ENCODE measurements at places on chromosomes 16 and 17.

- no peak for DNase-seq
Observed at GRCh38 chr16:3478242-3478925, 16.9 kb downstream of the C16orf90 start.

DNA sequence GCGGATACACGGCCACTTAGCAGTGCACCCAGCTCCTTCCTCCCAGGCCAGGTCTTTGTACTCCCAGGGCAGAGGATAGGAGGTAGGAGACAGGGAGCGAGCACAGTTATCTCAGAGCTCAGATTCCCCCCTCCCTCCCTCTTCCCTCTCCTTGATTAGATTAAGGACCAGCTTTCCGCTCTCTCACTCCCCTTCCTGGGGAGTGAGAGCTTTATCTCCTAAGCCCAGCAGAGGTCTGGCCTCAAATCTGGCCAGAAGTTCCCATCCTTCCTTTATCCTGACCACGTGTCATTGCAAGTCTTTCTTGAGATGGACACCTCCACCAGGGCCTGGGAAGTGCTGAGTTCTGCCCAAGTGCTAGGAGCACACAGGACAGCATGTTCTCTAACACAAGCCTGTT, 5.1 kb downstream of the ARL4D start:
- DNase-seq, result no peak

GRCh38 chr17:35238821-35239220, 4.1 kb upstream of the SLFN5 start:
- DNase-seq, result no peak

- no peak for DNase-seq
Observed at GRCh38 chr16:12170103-12171040, 193.8 kb downstream of the SNX29 start.

GRCh38 chr16:7161891-7162290, 170.8 kb upstream of the RBFOX1 start:
- no peak for DNase-seq

GRCh38 chr17:14331225-14331981, 30.5 kb downstream of the HS3ST3B1 start:
- DNase-seq, result no peak

DNA sequence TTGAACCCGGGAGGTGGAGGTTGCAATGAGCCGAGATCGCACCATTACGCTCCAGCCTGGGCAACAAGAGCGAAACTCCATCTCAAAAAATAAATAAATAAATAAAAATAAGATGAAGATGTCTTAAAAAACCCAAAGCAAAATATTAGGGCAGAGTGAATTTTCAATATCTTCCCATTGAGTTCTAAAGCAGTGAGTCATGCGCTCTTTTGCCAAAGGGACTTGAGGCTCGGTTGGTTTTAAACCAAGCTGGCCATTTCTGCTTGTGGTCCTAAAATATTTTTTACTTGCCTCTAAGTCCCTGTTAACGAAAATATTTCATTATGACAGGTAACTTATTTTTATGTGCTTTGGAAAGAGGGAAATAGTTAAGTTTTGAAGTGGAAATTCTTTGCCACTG, 4.7 kb downstream of the PAFAH1B1 start:
- DNase-seq, result peak; percentile 70

- no peak for DNase-seq
Observed at GRCh38 chr16:77548151-77548550, 113.3 kb upstream of the ADAMTS18 start.

GRCh38 chr17:41873559-41874292, 8.5 kb upstream of the KLHL11 start:
- DNase-seq, result no peak

GRCh38 chr16:22360963-22361659, 13.3 kb downstream of the CDR2 start:
- no peak for DNase-seq

DNA sequence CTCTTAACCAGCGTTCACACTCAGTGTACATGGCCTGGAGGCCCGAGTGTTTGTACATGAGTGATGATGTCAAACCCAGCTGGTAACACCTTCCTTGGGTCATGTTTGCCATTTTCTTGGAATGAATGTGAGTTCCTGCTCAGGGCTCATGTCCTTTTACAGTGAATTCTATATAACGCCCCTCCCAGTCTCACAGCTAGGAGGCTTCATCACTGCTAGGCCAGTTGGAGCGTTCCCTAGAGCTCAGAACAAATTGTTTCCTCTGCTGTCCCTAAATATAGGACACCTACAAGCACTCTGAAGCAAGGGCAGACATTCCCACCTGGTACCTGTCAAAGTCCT, 5.5 kb downstream of the TIMM22 start:
- peak; percentile 67 for DNase-seq

DNA sequence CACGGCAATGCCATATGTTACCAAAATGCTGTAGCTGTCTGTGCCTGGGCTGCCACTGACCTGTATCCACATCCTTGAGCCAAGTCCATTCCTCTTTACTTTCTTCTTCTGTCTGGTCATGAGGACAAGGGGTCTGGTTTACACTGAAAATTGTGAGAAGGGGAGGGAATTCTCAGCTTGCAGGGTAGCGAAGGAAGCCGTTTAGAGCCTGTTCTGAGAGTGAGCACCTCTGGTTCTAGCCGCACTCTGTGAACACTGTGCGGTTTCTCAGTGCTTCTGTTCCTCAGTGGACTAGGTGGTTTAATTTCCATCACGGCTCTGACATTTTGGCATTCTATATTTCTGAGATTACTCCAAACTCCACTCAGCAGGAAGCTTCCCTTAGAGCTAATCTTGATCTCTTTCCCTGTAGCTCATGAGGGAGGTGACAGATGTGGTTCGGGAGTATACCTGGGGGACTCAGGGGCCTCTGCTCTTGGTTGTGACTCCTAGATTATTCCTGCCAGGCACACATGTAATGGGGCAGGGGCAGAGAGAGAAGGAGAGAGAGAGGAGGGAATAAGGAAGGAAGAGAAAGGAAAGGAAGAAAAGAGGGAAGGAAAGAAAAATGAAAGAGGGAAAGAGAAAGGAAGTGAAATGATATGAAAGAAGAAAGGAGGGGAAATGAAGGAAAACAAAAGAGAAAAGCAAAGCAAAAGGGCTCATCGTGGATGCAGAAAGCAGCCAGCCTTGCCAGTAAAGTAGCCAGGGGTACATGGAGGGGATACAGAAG, 14.2 kb upstream of the TBX21 start:
- DNase-seq, result no peak

DNA sequence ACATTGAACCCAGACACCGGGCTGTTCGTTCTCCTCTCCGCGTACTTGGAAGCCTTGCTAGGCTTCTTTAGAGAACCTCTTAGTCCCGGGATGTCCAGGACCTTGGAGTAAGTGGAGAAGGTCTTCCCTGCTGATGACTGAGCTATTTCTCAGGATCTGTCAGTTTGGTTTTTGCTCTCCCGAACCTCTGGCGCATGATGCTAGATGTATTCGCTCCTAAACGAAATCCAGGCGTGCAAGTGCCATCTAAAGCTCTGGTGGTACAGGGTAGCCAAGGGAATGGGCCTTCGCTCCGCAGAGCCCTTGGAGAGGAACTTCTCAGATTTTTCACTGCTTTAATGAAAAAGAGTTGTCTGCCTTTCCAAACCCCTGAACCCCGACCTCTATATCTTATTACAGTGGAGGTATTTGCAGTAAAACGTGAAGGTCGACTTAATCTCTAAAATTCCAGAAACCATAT, 547 bp downstream of the VMP1 start:
- no peak for DNase-seq

- DNase-seq, result no peak
Observed at GRCh38 chr16:86042996-86043725, 144.2 kb downstream of the IRF8 start.

DNA sequence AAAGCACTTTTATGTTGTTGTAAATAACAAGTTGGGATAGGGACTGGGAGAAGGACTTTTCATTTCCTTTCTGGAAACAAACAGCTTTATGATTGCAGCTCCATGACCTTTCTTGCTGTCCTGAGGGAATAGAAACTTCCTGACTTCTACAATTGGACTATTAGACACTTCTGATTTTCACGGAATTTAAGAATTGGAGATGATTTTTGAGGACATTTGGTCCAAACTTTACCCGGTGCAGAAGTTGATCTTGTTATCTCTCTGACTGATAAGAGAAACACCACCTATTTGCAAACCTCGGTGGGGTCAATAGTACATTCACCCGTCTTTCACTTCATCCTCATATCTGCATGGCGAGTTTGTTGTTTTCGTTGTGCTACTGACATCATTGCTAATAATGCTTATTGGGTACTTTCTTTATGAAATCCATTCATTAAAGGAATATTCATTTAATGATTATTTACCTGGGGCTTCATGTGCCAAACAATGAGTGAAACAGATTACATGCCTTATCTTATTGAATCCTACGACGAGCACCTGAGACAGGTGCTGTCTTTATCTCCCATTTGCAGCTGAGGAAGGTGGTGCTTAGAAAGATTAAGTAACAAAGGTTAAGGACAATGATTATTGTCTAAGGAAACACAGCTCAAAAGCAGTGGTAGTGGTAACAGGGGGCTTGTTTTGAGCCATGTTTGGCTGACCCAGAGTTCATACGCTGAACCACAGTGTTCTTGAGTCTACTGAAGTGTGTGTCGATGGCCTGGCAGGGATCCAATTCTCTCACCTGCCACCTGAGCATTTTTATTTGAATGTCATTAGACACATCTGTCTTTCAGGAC, 176.9 kb upstream of the FAM20A start:
- DNase-seq, result no peak

DNA sequence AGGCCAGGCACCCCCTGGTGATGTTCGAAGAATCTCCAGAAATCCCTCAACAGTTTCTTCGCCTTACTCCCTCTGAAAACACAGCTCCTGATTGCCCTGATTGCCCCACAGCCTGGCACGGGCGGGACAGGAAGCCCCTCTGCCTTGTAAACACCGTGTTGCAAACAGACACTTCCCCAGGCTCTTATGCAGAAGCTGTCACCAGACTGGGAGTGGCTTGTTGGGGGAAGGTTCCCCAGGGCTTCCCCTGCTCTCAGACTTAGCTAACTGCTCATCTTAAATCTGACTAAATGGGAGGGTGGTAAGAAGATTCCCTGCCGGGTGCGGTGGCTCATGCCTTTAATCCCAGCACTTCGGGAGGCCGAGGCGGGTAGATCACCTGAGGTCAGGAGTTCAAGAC, 11.2 kb downstream of the PIK3R5 start:
- no peak for DNase-seq

GRCh38 chr17:71516149-71516548, 604.7 kb upstream of the SOX9 start:
- DNase-seq, result no peak

- no peak for DNase-seq
Observed at GRCh38 chr17:81867991-81868673, 3.0 kb downstream of the ARHGDIA start.

GRCh38 chr16:50856991-50857390, 115.1 kb downstream of the CYLD start:
- DNase-seq, result no peak

DNA sequence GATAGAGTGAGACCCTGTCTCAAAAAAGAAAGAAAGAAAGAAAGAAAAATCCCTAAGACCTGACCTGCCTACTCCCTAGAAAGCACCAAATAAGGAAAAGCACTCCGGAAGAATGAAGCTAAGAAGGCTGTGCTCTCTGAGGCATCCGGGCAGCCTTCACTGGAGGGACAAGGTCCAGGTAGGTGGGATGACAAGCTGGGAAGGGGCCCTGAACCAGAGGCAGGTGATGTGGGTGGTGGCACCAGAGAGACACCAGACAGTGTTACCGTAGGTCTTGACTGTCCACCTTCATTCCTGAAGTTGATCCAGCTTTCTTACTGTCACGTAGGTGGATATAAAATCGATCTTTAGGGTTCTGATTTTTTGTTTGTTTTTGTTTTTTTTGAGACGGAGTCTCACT, 26.3 kb downstream of the SMTNL2 start:
- DNase-seq, result no peak

DNA sequence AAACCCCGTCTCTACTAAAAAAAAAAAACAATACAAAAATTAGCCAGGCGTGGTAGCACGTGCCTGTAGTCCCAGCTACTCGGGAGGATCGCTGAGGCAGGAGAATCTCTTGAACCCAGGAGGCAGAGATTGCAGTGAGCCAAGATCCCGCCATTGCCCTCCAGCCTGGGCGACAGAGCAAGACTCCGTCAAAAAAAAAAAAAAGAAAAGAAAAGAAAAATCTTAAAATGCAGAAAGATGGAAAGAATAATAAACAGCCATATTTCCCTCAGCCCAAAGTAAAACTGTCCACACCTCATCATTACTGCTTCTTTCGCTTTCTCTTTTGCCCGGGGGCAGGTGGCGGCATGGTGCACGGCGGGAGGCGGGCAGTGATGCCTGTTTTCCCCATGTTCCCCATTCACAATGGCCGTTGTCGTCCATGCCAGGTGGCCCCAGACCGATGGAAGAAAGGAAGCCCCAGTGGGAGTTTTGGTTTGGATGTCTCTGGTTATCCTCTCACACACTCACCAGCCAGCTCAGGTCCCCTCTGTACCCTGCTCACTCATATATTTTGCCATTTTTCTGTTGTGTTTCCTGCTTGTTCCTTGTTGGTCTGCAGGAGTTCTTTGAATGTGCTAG, 37.0 kb upstream of the PEMT start:
- no peak for DNase-seq

DNA sequence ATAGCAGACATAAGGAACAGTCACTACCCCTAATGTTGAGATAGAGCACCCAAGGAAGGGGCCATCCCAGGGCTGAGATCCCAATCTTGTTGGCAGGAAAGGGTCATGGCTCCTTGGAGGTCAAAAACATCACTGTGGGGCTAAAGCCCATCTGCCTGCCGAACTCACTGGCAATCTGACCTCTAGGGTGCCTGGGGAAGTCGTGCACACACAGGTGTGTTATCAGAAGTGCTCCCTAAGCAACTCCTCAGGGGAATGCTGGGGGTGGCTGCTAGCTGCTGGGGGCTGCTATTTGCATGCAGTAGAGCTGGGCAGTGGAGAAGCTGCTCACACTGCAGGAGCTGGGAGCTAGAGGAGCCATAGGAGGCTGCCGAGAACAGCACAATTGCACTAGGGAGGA, 47.5 kb upstream of the PHOSPHO1 start:
- DNase-seq, result no peak

DNA sequence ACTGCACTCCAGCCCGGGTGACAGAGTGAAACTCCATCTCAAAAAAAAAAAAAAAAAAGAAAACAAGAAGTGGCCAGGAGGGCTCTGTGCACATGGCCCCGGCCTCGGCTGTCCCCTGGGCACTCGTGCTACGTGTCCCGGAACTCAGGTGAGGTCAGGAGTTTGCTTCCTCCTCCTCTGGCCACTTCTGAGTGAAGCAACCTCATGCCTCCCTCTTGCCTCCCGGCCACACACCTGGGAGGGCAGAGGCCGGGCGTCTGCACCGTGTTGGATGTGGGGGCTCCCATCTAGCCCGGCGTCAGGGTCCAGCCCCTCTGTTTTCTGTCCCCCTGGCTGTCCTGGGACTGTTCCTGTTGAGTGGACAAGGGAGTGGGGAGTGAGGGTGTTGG, 22.2 kb downstream of the ASPSCR1 start:
- DNase-seq, result no peak

GRCh38 chr16:70359552-70359951, 12.8 kb downstream of the DDX19A start:
- DNase-seq, result no peak

GRCh38 chr16:7335991-7336634, 3.5 kb downstream of the RBFOX1 start:
- DNase-seq, result no peak

- DNase-seq, result peak; percentile 92
Observed at GRCh38 chr16:2388875-2389433, 40.3 kb upstream of the CCNF start.

- DNase-seq, result no peak
Observed at GRCh38 chr17:79023886-79024771, at the start of gene C1QTNF1. TSS of gene C1QTNF1 (plus strand) at chr17:79024169. CDS start at chr17:79043969, 19,800 bp downstream.

GRCh38 chr16:78566397-78567073, 467.1 kb downstream of the WWOX start:
- no peak for DNase-seq

Data from astrocyte of the spinal cord (primary cell).